ENCODE measurements at places on chromosomes 3 and 15.

DNA sequence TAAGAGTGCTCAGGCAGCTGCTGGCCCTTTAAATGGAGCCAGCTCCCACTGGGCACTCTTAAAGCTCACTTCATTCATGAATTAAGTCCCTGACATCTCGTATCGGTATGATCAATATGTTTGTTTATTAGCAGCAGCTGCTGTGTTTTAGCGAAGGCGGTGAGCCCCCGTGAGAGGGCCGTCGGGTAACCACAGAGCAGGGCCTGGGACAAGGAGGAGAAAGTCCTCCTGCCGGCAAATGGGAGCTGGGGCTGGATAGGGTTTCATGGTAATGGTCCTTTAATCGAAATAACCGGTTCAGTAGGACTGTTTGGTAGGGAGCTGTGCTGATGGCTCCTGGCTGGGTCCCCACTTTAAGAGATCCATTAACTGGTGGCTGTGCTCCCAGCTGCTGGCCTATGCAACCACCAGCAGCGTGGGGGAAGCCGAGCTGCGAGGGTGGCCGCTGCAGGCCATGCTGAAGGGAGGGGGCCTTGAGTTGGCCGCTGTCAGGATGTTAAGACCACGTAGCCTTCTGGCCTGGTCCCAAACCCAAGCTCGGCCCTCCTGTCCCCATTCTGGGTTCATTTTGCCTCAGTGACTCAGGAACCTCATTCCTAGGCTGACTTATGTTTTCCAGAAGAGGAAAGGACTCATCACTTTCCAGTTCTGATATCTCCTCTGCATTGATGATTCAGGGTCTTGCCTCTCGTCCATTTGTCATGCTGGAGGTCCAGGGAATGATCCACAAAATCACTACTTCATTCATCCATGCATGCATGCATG is 67.6 kb upstream of the NTRK3 start:
- DNase-seq, result no peak

DNA sequence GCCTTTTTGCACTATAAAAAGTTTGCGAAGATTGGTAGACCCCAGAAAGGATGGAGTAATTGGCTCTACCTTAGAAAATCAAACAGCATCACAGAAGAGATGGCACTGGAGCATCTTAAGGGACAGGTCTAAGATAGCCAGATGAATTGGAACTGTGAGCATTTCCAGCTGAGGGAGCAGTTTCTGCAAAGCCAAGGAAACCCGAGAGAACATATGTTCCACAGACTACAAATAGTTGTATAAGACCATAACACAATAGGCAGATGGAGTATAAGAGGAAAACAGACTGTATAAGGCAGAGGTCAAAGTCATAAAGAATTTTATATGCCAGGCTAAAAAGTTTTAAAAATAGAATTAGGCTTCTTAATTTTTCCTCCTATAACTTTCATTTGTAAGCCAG is 46.0 kb downstream of the TSC22D2 start:
- DNase-seq, result no peak

DNA sequence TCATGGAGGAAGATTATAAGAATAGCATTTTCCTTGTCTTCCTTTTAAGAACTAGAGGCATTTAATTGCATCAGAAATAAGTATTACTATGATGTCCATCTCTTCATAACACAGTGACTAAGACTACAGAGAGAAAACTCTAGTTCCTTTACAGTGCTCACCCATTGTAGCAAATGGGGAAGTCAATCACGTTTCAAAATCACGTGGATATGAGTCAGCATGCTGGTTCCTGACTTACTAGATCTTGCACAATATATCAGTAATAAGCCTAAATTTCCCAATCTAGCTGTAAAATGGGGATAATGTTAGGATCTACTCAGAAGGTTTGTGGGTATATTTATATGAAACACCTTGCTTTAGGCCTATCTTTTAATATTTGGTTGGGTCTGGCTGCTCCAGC is 254.8 kb upstream of the EOMES start:
- DNase-seq, result no peak

GRCh38 chr3:113293348-113293747 is 82.0 kb downstream of the BOC start:
- DNase-seq, result no peak

- peak; percentile 23 for DNase-seq
Measured at GRCh38 chr3:150681057-150681456, 22.7 kb downstream of the ERICH6 start.

GRCh38 chr15:78739996-78740903 is 71.0 kb downstream of the ADAMTS7 start:
- DNase-seq, result peak; percentile 79

- no peak for DNase-seq
Measured at GRCh38 chr3:144361002-144361401, 389.4 kb downstream of the DIPK2A start.

GRCh38 chr15:61186905-61187741 is 42.0 kb downstream of the RORA start:
- no peak for DNase-seq

GRCh38 chr3:151362751-151363174 is 21.8 kb downstream of the P2RY12 start:
- no peak for DNase-seq

DNA sequence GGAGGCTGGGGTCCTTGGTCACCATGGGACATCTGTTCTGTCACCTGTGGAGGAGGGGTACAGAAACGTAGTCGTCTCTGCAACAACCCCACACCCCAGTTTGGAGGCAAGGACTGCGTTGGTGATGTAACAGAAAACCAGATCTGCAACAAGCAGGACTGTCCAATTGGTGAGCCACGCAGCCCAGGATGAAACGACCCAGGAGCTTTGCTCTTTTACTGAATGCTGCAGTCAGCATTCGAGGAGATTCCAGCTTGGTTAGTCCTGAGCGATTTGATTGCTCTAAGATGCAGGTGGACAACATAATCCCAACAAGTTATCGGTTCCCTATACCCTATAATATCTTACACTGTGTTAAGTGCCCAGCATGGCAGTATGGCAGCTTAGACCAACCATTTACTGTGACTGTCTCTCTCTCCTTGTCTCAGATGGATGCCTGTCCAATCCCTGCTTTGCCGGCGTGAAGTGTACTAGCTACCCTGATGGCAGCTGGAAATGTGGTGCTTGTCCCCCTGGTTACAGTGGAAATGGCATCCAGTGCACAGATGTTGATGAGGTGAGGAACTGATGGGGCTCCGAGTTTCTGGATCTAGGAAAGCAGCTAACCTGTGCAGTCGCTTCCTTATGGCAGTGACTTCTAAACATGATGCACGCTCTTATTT is 7.8 kb downstream of the THBS1 start:
- no peak for DNase-seq

DNA sequence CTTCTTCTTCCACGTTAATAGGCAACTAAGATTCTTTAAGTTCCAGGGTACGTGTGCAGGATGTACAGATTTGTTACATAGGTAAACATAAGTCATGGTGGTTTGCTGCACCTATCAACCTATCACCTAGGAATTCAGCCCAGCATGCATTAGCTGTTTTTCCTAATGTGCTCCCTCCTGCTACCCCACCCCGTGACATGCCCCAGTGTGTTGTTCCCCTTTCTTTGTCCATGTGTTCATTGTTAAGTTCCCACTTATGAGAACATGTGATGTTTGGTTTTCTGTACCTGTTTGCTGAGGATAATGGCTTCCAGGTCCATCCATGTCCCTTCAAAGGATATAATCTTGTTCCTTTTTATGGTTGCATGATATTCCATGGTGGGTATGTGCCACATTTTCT is 21.1 kb downstream of the GTF2A2 start:
- no peak for DNase-seq

- DNase-seq, result no peak
Measured at GRCh38 chr3:52636673-52637072, 49.0 kb downstream of the PBRM1 start.

- DNase-seq, result no peak
Measured at GRCh38 chr3:70488816-70489215, 176.4 kb upstream of the MDFIC2 start.

- DNase-seq, result no peak
Measured at GRCh38 chr3:149957361-149958125, 13.2 kb downstream of the PFN2 start.

DNA sequence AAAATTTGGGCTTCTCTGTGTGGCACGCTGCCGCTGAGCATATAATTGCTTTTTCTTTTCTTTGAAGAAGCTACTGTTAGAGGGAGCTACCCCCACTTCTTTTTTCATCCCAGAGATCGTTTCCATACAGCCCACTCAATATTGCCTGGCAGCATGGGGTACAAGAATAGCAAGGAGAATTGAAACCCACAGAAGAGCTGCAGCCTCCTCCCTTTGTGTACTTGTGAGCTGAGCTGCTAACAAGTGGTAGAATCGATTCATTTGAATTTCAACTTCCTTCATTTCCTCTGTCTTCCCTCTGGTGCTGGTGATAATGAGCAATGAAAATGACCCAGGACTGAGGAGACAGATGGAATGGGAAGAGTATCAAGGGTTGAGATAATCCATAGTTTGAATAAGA is 64.9 kb downstream of the LRRC3B start:
- DNase-seq, result no peak

- DNase-seq, result no peak
Measured at GRCh38 chr3:134647902-134648760, 2.7 kb downstream of the KY start.

DNA sequence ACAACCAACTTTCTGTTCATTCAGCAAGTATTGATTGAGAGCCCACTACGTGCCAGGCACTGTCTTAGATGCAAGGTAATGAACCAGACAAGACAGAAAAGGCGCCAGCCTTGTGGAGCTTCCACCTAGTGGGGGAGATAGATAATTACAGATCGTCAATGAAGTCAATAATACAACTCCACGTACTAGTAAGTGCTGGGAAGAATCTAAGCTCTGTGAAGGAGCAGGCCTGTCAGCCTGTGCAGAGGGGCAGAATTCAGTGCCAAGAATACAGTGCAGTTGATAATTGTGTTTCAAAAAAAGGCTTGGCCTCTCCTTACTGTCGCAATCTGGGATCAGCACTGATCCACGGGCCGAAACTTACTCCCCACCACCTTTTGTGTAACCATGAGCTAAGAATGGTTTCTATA is 186.3 kb downstream of the FEZF2 start:
- DNase-seq, result no peak

DNA sequence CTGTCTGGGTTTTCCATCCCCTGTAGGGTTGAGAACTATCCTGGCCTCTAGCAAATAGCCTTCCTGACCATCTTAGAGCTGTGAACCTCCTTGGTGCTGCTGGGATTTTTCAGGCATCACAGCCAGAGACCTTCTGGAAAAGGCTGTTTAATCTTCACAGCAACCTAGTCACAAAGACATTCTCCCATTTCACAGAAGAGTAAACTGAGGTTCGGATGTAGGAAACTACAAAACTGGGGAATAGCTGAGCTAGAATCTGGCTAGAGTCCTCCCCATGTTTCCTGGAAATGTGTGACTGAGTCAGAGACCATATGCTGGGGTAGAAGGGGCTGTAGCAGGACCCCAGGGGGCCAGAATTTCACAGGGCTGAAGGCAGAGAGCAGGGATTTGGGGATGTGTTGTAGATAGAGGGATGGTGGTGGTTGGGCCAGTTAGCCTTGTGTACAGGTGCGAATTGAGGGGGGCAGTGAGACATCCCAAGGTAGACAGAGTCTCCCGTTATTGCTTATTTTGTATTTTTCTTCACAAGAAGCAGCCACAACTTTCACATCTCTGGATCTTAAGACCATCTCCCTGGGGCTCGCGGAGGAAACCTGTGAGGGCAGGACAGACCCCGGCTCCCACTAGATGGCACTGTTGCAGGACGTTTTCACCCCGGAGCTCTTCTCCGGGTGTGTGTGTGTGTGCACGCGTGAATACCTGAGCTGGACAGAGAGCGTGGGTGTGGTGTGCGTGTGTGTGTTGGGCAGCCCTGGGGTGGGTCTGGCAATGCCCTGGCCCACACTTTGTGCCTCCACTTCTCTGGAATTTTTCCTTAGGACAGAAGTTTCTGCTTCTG is 66.9 kb upstream of the PRR23C start:
- DNase-seq, result peak; percentile 80

DNA sequence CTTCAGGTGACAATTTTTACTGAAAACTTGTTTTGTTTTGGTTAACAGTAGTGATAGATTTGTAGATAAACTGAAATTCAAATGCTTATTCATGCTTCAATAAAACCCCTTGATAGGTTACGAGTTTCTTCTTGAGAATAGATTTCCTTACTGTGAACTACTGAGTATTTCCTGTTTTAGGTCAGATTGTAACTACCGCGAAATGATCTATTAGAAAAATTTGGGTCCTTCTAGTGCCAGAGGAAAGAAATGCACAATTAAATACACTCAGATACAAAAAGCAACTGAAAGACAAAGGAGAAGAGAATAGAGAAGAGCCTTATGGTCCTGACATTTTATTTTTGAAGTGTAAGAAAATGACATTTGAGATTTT is 251.7 kb upstream of the TBL1XR1 start:
- DNase-seq, result no peak

- no peak for DNase-seq
Measured at GRCh38 chr15:100252779-100253417, 88.9 kb downstream of the ADAMTS17 start.

- no peak for DNase-seq
Measured at GRCh38 chr15:78930577-78931388, 14.1 kb downstream of the CTSH start.

- DNase-seq, result no peak
Measured at GRCh38 chr3:61092870-61093269, 158.4 kb downstream of the FHIT start.

DNA sequence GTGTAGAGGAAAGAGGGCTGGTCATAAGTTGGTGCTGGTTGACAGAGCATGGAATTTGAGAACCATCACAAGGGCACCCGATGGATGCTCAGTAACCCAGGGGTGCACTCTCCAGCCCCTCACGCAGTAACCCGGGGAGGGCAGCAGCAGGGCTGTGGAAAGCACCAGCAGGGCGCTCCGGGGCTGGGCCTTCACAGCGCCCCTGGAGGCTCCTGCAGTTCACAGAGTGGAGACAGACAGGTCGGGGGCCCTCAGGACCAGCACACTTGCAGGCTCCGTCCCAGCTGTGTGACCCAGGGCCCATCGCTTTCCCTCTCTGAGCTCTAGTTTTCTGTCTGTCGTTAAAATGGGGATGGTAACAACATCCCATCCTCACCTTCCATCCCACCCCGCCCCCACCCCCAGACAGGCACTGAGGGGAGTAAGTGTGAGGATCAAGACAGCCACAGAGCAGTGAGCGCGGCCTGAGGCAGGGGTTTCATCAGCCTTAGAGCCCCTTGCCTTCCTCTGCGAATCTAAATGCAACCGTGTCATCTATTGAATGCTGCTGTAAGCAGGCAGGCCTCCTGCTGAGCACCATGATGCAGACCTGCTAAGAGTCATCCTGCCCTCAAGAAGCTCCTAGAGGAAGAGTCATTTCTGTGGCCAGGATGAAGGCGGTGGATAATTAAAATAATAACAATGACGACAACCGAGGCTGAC is 90.2 kb upstream of the LINGO1 start:
- no peak for DNase-seq

GRCh38 chr15:29063646-29064045 is 177.9 kb downstream of the APBA2 start:
- no peak for DNase-seq

DNA sequence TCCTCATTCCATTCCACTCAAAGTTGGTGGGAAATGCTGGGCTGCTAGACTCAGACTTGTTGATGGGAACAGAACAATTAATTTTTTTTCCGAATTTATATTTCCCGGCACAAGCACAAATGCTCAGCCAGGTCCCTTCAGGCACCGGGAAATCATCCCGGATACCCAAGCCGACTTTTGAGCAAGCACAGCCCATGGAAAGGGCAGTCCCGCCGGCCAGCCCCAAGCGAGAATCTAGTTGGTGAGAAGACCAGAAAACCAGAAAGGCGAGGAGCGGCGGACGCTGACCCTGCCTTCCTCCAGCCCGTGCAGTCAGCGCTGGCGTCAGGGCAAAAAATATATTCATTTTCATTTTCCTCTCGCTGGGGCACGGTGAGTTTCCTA is 763 bp upstream of the ZIC4 start:
- no peak for DNase-seq

- DNase-seq, result no peak
Measured at GRCh38 chr3:128416578-128417211, 50.0 kb downstream of the DNAJB8 start.

All from activated naive CD4-positive, alpha-beta T cell treated with anti-CD3 and anti-CD28 coated beads for 36 hours (primary cell).